ENCODE measurements at places on chromosomes 7 and 10. TPM values are rescaled to one million over a fixed set of nuclear protein-coding genes. Genes with fewer than 3 reads are reported as not detected.

Gene HOXA2
- not detected for total RNA-seq

Gene NYAP1
- total RNA-seq: 2.6 TPM

- no peak for DNase-seq
- H3K27me3 ChIP-seq: no peaks in the 10 kb centered on the region
- H3K4me1 ChIP-seq: peaks cover 25% of the 10 kb centered on the region
- no peaks in the 10 kb centered on the region for H3K36me3 ChIP-seq
These were observed 264.7 kb downstream of the BAMBI start for GRCh38 chr10:28942012-28942411.

DNA sequence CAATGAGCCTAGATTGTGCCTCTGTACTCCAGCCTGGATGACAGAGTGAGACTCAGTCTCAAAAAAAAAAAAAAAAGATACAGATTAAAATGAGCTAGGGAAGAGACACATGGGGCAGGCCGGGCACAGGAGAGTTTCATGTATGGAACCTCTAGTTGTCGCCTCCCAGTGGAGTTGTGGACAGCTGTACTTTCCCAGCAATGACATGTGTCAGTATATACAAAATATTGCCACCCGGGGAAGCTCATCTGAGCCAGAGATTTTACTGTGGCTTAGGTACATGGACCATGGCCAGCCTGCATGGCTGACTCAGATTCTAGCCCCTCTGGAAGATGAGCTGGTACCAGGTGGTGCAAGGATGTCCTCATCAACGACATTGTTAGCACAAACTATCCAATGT lies 87.4 kb downstream of the COL26A1 start:
- H3K4me1 ChIP-seq: no peaks in the 10 kb centered on the region
- no peaks in the 10 kb centered on the region for H3K36me3 ChIP-seq
- H3K27me3 ChIP-seq: peaks cover 4% of the 10 kb centered on the region
- H3K27ac ChIP-seq: no peak overlapping the region

- H3K4me1 ChIP-seq: no peaks in the 10 kb centered on the region
- H3K27me3 ChIP-seq: no peaks in the 10 kb centered on the region
- DNase-seq: no peak
- H3K4me3 ChIP-seq: no peak overlapping the region
- no peaks in the 10 kb centered on the region for H3K36me3 ChIP-seq
These were observed 244.0 kb downstream of the EBF3 start for GRCh38 chr10:129719889-129720590.
